Activated gamma-delta T cell treated with Interleukin-2 at 50 U/mL for 16 hours (primary cell): ENCODE measurements at places on chromosomes 4 and X.
A peak's percentile ranks its signal among the peaks of the same experiment; 100 is the strongest.

DNA sequence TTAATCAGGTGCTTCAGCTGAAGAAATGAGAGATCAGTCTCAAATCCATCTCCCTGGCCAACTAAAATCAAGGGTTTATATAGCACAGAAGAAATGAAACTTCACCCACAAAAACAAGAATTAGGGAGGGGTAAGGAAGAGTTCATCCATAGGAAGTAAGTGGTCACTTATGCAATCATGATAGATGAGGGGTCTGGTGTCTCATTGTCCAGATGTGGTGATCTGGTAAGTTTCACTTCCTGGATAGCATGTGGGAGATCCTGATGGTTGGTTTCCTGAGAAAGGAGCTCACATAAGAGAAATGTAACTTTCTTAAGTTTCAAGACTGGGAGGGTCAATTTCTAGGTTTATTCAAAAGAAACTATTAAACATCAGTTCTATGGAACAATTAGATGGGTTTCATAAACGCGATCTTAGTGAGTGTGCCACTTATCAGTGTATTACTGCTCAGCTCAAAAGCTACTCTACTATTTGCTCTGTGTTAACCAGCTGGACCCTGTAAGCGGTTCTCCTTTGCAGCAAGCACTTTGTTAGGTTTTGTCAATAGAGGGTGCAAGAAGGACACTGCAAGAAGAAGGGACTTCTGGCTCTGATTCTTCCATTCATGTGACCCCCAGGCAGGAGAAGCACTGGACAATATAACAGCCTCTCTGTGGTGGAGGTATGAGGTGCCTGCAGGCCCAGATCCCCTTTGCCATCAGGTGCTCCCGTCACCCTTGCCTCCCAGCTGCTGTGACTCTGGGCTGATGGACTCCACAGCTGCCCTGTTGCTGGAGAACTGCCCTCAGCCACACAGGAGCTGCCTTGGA is 35.4 kb upstream of the HPSE start:
- DNase-seq = no peak

DNA sequence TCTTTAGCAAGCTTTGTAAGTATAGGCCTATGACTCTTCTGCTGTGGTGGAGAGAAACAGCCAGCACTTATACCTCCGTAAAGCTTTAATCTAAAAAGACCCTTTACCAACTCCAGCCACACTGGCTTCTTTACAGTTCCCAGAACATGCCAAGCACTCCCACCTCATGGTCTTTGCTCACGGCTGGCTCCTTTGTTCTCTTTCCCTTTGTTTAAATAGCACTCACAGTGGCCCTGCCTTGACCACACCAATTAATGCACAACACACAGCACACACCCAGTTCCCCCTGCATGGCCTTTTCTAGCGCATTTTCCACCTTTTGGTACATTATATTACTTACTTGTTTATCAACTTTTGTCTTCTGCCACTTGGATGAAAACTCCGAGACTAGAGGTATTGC is 18.9 kb downstream of the PPID start:
- no peak for DNase-seq

DNA sequence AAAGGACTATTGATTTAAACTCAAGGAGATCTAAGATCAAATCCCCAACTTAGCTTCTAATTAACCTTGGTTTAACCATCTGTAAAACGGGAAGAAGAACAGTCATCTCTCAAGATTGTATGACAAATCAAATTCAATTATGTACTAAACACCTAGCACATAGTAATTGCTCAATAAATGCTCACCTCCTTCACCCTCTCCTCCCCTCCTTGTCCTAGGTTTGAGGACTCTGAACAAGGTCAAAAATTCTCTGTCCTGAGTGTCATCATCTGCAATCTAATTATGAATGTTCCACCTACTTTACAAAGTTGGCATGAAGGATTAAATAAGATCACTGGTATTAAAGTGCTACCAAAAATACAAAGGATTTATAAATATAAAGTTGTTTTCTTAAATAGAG is 320.1 kb upstream of the PPARGC1A start:
- no peak for DNase-seq

DNA sequence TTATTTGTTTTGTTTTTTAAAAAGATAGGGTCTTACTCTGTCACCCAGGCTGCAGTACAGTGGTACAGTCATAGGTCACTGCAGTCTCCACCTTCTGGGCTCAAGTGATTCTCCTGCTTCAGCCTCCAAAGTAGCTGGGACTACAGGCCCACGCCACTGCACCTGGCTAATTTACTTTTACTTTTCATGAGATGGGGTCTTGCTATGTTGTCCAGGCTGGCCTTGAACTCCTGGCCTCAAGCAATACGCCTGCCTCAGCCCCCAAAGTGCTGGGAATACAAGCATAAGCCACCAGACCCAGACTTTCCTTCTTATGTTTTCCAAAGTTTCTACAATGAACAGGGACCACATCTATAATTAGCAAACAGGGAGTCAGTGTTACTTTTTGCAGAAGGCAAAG is 37.9 kb upstream of the MXD4 start:
- DNase-seq = no peak

- peak; percentile 34 for DNase-seq
These were observed 28.1 kb upstream of the MAN2B2 start for GRCh38 chr4:6546681-6547447.

- no peak for DNase-seq
These were observed 95.8 kb downstream of the SH3KBP1 start for GRCh38 chrX:19791562-19791961.

DNA sequence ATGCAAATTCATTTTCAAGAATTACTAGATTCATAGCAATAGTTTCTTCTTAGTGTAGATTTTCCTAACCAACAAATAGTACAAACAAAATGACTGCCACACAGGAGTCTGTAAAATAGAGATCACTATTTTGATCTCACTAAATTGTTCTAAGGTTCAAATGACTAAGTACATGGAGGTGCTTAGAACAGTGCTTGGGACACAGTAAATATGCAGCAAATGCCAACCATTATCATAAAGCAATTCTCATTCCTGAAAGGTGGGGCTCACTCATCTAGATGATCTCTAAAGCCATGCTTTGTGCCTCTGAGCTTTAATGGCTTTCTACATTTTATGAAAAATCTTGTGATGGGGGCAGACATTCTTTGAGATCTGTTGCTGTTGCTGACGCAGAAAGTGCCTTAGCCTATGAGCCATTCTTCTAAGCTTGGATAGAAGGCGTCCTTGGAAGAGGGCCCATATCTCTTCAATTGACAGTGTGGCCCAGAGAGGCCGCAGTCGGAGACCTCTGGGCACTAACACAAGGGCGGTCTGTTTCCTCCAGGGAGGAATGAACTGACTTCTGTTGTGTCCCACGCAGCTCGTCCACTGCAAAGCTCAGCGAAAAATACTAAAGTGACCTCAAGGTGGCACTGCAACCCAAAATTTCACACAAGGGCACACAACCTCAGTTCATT is 23.5 kb downstream of the TLR10 start:
- DNase-seq = peak; percentile 55

- no peak for DNase-seq
These were observed 16.4 kb downstream of the DDX3X start for GRCh38 chrX:41350150-41350975.

GRCh38 chr4:39259571-39260330 is 77.4 kb downstream of the WDR19 start:
- no peak for DNase-seq

DNA sequence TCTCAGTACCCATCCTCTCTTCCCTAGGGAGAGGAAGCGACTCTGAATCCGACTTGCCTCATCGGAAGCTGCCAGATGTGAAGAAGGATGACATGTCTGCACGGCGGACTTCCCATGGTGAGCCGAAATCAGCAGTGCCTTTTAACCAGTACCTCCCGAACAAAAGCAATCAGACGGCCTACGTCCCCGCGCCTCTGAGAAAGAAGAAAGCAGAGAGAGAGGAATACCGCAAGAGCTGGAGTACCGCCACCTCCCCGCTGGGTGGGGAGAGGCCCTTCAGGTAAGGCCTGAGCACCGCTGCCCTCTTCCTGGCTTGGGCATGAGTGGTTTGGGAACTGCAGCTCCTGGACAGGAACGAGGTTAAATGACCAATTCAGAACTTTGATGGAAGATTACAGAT is 81.2 kb downstream of the LIMCH1 start:
- no peak for DNase-seq

DNA sequence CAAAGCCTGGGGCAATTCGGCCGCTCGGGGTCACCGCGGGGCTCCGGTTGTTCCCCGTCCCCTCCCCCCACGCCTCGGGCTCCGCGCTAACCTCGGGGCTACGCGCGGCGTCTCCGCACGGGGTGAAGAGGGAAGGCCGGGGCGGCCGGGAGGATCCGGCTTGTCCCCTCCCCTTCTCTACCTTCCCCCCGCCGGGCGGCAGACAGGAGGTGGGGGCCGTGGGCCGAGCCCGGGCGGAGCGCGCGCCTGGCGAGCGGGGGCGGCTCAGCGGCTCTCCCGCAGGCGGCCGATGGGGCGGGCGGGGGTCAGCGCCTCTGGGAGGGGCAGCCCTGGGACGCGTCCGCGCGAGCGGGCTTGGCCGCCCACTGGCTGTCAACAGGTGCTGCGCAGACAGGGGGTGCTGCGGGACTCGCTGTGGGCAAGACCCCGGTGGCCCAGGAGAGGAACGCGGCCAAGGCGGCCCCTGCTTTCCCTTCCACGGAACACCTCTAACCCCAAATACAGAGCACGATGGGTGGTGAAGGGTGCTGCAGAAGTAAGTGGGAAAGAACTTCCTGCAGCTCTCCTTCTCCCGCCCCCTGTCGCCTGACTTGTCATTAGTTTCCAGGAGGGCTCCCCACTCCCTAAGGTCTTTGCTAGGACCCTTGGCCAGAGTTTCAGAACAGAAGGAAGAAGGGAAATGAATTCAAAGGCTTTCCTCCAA is at the start of gene PDGFC:
TSS of gene PDGFC (minus strand) at position 124 of the 703 bp plus-strand sequence. CDS start 896 bp downstream, outside the sequence.
- peak; percentile 6 for DNase-seq

GRCh38 chrX:13223868-13224567 is 95.8 kb downstream of the ATXN3L start:
- DNase-seq = no peak
